ENCODE measurements at places on chromosomes 7 and 10. TPM values are rescaled to one million over a fixed set of nuclear protein-coding genes. Genes with fewer than 3 reads are reported as not detected.

Gene PAX4
- total RNA-seq: not detected

Gene ANKRD1
- not detected for total RNA-seq

Gene HSPA14
- total RNA-seq: 24.5 TPM

Gene ERVW-1
- total RNA-seq: not detected

Gene CFAP70
- total RNA-seq: 2.9 TPM

Gene HMX2
- total RNA-seq: not detected

Gene RHEB
- total RNA-seq: 63.3 TPM

Gene TMEM139
- not detected for total RNA-seq

Gene SKAP2
- 35.1 TPM for total RNA-seq

Gene OR6B1
- not detected for total RNA-seq

DNA sequence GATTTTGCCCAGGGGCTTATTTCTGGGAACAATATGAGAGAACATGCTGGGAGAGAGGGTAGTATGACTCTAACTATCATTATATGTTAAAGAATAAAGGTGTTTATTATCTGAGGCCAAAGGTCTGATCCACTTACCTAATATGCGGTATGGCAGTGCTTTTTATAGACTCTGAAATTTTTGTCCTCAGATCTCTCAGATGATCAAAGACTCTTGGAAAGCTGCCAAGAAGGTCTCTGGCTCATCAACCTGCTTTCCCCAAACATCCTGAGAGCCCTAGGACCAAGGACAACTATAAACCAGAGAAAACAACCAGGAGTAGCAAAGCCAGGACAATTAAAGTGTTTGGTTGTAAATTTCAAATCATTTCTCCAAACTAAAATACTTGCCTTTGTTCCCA is 255.7 kb upstream of the LRRN3 start:
- DNase-seq: peak; percentile 60

GRCh38 chr7:121961089-121961867 is 88.3 kb downstream of the PTPRZ1 start:
- DNase-seq: no peak

DNA sequence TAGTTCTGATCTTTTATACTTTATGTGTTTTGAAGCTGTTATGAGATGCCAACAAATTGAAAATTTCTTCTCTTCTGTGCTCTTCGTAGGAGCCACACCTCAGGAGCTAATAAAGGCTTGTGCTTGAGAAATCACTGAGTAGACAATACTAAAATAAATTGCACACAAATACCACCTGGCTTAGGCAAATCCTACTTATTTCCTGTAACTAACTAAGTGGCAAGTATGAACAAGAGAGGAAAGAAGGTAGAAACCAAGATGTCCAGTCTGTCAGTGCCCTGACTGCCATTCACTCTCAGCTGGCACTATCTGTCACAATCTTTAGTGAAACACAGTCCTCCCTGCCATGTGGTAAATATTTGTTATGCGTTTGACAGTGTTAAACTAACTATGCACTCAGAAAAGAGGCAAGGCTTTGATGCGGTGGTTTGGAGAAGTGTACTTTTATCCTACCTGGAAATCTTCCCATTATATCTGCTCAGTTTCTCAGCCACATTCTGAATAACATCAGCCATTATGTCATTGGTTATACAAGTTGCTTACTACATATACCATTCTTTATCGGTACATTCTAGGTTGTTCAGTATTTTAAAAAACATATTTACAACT is 293.4 kb upstream of the VWC2 start:
- no peak for DNase-seq

DNA sequence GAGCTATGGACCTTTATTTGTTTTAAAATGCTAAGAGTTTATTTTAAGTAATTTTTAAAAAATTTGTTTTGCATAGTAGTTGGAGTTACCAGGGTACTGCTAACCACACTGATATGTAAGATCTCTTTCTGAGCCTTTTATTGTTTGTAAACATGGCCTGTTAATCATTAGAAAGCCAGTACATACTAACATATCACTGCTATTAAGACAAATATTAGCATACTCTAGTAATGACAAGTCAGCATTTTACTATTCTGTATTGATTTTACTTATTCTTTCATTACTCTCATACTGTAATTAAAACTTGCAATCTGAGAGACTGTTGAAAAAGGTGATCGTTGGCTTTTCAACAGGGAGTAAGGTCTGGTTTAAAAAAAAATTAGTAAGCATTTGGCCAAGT is 66.7 kb downstream of the PTEN start:
- DNase-seq: no peak

DNA sequence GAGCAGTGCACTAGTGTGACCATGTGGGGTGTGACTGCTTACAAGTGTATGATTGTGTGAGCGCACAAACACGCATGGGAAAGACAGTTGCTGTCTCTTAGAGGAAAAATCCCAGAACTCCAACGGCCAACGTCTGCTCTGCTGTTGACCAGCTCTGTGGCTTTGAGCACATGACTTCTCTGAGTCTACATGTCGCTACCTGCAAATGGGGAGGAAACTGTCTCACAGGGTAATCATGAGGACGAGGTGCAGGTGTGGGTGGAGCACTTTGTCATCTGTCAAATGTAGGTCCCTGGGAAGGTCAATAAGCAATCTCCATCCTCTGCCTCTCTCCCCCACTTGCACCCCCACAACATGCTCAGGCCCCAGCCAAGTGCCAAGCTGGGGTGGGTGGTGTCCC is 31.2 kb upstream of the TLX1 start:
- DNase-seq: no peak

DNA sequence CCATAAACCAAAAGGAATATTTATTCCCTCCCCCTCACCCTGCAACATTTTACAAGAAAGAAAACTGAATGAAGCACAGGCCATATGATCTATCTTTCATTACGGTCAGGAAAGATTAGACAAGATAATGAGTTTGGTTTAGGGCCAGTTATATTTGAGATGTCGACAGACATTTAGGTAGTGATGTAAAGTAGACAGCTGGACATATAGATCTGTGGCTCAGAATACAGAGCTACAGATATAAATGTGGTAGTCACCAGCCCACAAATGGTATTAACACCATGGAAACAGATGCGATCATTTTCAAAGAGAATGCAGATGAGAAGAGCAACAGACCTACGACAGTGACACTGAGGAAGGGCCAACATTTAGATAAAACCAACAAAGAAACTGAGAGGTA is 142.5 kb downstream of the SRPK2 start:
- no peak for DNase-seq

DNA sequence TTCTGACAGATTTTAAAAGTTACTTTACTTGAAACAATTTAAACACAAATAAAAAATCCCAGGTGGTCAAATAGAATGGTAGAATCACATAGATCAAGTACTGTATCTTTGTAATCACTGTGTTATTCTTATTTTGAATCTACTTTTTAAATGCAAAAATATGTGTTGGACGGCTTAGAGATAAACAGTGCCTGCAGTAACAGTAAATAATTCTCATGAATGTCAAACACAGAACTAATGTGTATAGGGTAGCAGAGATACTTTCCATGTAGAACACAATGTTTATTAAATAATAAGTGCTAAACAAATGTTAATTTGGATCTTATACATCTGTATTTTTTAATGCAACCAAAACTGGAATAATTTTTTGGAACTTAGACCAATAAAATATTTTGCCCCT is 1199.4 kb downstream of the SORCS1 start:
- DNase-seq: no peak

DNA sequence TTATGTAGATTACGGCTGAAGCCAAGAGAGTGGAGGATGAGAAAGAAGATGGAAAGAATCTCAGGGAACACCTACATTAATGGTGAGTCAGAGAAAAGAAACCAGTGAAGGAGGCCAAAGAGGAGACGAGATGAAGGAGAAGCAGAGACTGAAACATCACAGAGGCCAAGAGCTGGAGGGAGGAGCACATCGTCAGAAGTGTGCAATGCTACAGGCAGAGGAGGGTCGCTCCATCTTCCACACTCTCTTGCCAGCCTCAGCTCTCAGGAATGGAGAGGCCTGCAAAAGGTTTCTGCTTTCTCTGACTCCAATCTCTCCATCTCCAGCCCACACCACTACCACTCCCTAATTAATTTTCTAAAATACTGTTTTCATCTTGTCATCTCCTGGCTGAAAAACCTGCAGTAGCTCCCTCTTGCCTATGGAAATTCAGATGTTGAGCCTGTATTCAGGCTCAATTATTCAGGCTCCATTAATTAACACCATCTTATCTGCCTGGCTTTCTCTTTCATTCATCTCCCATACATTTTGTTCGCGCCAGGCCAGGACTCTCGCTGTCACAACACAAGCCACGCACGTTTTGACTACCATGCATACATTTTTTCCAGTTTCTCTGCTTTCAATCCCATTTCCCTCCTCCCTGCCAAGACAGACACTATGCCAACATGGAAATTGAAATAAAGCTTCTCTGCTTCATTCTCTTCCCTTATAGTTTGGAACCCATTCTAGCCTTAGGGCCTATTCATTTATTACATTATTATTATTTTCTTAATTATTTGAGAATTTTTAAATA is 165.8 kb downstream of the INHBA start:
- DNase-seq: no peak

DNA sequence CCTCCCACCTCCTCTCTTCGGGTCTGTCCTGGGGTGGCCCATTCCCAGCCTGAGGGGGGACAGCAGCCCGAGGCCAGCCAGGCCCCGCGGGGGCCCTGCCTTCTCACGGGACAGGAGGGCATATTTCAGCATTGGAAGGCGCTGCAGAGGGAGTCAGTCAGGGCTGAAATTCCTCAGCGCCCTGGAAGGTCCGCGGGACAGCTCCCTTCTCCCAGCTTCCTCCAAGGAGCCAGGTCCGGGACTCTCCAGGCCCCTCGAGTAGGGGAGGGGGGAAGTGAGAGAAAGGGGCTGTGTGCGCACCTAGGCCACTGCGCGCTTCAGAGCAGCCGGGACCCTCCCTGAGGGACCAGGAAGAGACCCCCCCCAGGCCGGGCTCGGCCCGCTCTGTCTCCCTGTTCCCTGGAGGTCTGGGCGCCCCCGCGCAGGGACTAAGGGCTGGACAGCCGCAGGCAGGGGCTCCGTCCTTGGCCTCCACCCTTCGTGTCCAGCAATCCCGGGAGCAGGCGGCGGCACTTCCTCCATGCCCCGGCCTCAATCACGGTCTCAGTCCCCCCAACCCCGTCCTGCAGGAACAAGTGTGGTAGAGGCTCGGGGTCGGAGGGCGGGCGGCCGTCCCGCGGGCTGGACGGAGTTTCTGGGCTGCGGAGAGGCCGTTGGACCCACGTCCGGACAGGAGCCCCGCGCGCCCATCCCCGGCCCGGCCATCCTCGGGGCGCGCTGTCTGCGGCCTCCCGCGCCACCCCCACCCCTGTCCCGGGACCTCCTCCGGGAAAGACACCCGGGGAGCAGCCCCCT is 6.0 kb upstream of the ELFN1 start:
- no peak for DNase-seq

GRCh38 chr10:70774810-70775678 is 10.1 kb downstream of the TBATA start:
- no peak for DNase-seq

GRCh38 chr10:3763852-3764625 is 21.0 kb downstream of the KLF6 start:
- no peak for DNase-seq

- DNase-seq: no peak
These were observed 225.0 kb downstream of the AUTS2 start for GRCh38 chr7:69823151-69823744.

- DNase-seq: no peak
These were observed 1.9 kb downstream of the VPS41 start for GRCh38 chr7:38907066-38907465.

- no peak for DNase-seq
These were observed 269.6 kb upstream of the FZD1 start for GRCh38 chr7:90994601-90995000.

GRCh38 chr7:431658-432111 is 88.0 kb downstream of the PDGFA start:
- no peak for DNase-seq

GRCh38 chr10:13891128-13892000 is 304.6 kb downstream of the PRPF18 start:
- no peak for DNase-seq

GRCh38 chr7:138295049-138295637 is 164.9 kb upstream of the TRIM24 start:
- DNase-seq: no peak

DNA sequence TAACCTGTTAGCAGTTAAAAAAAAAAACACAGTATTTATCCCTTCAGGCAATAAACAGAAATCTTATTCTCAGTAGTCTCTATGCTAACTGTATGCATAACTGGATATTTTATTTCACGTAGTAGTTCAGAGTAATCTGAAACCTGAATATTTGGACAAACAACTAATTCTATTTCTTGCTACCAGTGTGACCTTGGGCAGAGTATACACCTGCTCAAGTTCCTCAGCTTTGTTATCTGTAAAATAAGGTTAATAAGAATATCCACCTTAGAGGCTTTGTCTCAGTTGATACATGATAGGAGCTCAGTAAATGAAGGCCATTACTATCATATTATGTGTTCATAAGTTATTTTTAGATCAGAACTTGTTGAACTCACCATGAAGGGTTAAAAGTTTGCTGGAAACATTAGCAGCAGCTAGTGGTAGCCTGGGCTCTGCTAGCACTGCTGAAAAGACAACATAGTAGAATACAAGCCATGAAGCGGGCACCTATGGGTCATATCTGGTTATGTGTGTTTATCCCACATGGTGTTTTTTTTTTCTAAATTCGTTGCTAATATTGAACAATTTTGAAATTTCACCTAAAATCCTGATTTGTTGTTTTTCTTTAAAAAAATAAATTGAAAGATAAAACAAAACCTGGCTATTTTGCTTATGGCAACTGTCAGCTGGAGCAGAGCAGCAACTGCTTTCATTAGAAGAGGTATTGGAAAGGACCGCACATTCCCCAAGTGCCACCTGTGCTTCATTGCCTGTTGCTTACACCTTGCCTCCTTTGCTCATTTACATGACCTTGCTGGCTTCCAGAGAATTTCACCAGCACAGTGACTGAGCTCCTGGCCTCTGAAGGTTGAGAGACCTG is 303.0 kb downstream of the PRKG1 start:
- DNase-seq: no peak

DNA sequence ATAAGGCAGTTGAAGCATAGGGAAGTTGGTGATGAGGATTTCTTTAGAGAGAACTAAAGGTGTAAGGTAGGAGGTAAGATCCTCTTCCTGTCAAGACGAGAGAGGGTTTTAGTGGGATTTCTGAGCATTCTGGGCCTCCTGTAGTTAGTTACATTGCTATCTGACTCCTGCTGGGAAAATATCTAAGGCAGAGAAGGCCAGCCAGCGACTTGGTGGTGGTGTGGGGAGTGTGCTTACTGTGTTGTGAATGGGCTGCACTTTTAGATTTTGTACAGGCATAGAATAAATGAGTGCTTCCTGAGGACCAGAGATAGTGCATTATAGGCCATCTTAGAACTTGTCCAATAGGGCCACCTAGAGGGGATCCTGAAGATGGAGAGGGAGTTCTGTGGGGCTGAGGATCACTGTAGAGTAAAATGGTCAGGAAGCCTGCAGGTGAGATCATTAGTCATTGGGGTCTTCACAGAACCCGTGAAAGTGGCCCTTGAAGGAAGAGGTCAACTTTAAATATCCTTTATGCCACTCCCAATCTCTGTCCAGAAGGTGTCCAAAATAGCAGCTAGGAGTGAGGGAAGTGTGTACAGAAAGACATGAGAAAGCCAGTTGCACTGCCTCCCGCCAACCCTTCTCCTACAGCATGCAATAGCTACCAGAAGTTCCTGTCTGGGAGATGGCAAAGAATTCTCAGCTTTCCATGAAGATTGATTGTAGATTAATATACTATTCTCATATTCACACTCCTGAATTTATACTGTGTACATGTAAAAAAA is 266.6 kb downstream of the POLR1F start:
- DNase-seq: no peak

Data from natural killer cell (primary cell).